Neural progenitor cell (in vitro differentiated cells): ENCODE measurements at places on chromosomes 2 and 18. TPM values are rescaled to one million over a fixed set of nuclear protein-coding genes. Genes with fewer than 3 reads are reported as not detected.
A peak's percentile ranks its signal among the peaks of the same experiment; 100 is the strongest.

DNA sequence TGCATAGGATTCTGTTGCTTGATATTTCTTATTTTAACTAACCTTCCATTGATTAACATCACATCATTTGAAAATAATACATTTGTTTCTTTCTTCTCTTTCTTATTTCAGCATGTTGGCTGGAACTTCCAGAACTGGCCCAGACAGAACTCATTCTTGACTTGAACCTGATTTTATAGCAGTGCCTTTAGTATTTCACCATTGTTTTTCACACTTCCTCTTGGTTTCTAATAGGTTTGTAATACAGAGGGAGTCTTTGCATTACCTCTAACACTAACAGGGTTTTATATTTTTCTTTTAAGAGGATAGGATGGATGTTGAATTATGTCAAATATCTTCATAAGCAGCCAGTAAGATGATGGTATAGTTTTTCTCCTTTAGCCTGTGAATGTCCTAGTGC, 39.2 kb downstream of the SEMA4F start:
- no peak for DNase-seq

DNA sequence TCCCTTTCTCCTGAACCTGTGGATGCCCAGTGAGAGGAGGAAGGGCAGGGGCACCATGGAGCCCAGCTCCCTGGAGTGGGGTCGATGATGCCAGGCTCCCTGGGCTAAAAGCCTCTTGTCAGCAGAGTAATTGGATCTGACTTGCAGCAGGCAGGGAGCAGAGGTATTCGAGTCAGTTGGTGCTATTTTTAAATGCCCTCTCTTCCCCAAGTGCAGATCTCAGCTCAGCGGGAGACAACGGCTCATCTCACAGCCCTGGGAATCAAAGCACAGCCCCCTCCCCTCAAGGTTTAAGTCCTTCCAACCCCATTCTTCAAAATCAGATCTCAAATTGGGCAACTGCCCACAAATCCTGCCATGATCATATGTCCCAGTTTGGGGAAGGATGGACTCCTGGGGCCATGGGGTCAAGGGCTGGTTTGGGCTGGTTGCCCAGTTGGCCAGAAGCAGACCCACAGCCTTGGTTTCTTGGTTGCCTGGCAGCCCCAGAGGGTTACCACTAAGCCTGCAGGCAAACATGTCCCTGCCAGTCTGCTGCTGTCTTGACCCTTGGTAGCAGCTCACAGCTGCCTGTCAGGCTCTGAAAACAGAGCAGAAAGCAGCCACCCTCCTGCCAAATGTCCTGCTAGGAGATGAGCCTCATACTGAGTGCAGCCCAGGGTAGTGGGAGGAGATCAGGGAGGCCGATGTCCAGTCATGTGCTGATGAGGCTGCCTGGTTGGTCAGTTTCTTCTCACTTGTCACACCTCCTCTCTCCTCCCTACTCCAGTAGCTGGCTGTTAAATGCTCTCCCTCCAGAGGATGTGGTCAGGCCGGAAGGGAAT, 244.9 kb downstream of the LOXHD1 start:
- DNase-seq: no peak

DNA sequence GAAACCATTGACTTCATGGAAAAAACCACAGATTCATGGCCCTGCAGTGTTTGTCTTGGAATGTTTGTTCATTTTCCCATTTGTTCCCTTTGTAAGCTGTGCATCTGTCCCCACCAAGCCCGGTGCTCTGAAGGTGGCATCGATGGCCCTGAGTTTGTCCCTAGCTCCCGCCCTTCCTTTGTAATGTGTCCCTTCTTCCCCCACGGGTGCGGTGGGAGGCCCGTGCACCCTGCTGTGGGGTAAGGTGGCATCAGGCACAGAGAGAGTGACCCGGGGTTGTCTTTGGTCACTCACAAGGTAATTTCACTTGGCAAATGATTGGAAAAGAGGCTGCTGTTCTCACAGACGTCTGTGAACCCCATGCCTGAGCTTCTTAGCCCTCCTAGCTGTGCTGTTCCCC, 28.7 kb downstream of the KLHL29 start:
- DNase-seq: no peak

DNA sequence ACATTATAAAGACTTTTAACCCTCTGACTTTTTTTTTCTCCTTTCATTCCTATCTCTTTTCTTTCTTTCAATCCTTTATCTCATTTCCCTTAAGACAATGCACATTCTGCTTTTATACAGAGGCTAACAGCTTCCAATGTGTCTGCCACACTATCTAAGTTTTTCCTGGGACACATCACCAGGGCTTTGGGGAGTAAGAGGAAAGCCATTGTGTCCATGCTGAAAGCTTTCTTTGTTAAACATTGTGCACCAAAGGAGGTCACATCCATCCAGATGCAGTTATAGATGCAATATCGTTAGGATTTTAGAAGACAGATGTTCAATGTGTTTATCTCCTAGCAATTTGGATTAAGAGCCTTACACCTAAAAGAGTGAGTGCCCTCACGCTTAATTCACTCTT, 534.1 kb downstream of the CNTNAP5 start:
- DNase-seq: no peak

DNA sequence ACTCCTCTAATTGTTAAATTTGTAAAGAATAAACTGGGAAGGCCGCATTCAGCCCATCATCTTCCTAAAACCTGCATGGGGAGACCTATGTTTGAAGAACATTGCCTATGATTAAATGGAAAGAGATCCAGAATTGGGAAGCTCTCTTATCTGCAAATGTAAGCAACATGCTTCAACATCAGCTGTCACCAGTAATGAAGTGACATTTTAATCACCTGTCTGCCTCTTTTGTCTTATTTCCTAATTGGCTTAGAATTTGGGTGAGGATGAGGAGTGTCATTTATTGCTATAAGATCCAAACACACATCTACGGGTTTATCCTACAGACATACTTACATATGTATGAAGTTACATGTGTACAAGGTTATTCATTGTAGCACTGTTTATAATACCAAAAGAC, 26.0 kb upstream of the SSB start:
- DNase-seq: no peak

DNA sequence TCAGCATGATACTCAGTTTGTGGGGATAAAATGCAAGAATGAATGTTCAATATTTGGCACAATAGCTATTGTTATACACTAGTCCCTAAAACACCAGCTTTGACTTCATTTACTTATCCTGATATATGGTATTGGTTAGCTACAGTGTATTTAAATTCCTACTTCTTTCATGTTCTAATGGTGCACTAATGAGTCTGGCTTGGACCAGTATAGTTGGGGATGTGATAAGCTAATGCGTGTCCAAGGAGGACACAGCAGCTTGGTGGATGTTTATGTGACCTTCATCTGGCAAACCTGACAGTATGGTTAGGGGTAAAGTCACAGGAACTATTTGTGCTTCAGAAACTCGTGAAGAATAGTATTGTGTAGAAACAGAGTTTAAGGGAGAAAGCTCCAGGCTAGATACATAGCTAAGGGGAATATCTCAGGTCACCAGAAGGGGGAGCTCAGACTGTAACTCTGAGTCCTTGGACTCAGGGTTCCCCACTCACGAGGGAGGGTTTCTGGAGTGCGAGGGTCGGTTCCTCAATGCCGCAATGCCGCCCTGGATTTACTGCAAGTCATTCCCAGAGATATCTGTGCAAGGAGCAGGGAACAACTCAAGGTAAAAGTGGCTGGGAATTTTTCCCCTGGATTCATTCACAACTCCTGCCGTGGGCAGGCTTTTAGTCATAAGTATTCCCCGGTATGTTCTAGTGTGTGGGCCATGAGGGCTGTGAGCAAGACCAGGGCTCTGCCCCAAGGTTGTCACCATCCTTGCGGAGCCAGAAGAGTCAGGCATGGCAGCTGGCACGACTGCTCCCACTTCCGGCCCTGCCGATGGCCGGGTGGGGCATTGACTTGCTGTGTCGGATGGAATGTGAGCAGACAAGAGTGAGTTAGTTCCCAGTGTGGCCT, 14.5 kb downstream of the IL1R2 start:
- peak; percentile 76 for DNase-seq

DNA sequence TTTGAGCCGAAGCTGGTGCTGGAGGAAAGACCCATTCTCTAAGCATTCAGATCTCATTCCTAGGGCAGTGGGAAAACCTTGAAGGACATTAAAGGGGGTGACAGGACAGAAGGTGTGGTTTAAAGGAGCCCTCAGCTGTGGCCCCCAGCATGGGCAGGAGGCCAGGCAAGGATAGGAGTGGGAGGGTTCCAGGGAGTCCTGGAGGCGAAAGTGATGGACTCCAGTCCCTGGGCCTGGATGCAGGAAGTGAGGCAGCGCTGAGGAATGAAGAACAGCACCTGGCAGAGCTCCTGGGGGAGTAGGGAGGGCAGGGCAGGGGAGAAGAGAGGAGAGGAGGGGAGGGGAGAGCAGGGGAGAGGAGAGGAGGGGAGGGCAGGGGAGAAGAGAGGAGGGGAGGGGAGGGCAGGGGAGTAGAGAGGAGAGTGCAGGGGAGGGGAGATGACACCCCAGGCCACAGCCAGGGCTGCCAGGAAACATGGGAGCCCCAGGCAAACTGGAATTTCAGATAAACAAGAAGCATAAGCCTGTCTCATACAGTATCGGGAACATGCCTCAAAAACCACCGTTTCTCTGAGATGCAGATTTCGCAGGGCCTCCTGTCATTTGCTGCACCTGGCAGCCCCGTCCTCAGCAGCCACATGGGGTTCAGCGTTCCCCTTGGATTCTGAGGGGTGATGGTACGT, 5.7 kb downstream of the RAMP1 start:
- no peak for DNase-seq

DNA sequence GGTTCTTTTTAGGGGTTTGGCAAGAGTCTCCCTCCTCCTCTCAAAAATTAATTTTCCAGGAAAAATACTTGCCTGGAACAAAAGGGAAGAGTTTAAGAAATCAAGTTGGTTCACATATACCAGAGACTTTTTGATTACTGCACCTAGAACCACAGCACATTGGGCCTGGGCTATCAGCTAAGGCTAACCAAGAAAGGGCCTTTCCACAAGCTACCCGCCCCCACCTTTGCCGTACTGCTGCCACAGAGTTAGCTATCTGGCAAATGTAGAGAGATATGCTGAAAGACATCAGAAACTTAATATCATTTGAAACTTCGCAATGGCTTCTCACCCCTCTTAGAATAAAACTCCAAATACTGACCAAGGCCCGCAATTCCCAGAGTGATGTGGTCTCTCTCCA, 76.9 kb downstream of the AAK1 start:
- DNase-seq: no peak

DNA sequence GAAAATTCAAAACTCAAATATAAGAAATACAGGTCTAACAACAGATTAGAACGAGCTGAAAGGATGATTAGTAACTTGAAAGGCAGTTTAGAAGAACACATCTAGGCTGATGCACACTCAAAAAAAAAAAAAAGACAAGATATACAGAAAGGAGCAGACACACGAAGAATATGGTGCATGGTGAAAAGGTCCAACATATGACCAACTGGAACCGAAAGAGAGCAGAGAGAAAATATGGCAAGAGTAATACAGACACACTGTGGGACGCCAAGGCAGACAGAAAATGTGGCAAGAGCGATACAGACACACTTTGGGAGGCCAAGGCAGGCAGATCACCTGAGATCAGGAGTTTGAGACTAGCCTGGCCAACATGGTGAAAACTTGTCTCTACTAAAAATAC, 39.8 kb downstream of the NDUFA10 start:
- no peak for DNase-seq

- no peak for DNase-seq
Observed at GRCh38 chr2:196208915-196209314, 37.5 kb upstream of the STK17B start.

DNA sequence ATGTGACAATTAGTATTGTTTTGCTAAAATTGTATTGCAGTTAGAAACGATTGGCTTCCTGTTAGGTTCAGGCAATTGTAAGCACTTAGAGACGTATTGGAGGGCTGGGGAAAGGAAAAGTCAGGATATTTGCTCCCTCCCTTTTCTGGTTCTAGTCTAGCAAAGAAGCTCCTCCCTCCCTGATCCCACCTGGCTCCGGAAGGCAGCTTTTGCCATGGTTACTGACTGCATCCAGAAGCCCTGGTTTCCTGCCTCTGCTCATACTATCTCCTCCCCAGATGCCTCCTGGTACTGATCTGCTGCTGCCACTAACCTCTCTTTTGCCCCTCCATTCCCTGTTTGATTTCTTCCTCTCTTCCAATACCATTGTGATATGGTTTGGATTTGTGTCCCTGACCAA, 275.9 kb downstream of the MREG start:
- no peak for DNase-seq

DNA sequence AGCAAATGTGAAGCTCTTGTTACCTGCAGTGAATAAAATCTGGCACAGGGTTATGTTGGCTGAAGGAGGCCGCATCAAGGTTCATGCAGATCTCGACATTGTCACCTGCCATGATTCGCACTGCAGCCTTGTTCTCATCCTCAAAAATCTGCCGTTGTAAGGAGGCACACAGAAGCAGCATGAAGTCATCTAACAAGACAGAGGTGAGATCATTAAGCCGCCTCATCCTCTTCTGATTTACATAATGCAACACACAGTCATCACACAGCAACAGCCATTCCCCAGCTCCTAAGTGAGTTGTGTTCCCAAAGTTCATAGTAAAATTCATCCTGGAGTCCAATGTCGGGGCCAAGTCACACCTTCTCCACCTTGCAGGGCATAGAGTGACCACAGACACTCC, 232.1 kb downstream of the NAPG start:
- no peak for DNase-seq

DNA sequence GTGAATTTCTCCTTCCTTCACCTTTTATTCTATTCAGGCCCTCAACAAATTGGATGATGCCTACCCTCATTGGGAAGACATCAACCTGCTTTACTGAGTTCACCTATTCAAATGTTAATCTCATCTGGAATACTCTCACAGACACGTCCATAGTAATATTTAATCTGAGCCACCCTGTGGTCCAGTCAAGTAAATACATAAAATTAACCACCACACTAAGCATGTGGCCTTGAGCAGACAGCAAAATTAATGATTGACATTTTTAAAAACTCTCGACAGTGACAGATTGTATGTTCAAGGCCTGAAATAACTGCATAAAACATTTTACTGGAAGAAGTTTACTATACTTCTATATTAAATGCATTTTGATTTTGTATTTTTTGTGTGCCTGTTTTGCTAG, 540.6 kb upstream of the GCFC2 start:
- no peak for DNase-seq

DNA sequence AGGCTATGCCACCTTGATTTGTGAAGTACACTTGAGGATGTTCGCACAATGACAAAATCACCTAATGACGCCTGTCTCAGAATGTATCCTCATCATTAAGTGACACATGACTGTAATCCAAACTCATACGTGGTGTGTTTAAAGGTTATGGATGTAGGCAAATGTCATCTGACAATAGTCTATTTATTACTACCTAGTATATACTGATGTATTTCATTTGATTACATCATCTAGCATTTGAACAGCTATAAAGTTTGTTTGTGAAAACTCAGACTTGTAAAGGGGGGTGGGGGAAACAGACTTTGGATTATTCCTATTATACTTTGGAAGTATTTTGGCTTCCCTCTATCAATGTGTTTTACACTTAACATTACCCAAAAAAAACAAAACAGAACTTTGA, 129.9 kb downstream of the TANC1 start:
- no peak for DNase-seq

GRCh38 chr2:1231466-1232063, 181.7 kb upstream of the TPO start:
- no peak for DNase-seq

The POTEJ gene
- total RNA-seq: 0.21 TPM in 1 of 2 replicates, not detected in the other

The TMEM169 gene
- total RNA-seq: 17.9 and 19.6 TPM in 2 replicates

The DAW1 gene
- not detected in 2 replicates for total RNA-seq

The NEUROD1 gene
- not detected in 2 replicates for total RNA-seq

The MOGAT1 gene
- 0.62 and 2.0 TPM in 2 replicates for total RNA-seq

The UPP2 gene
- not detected in 2 replicates for total RNA-seq
